ENCODE measurements at places on chromosomes 2 and 18.

GRCh38 chr2:235616885-235617284 is 123.0 kb downstream of the AGAP1 start:
- no peak for DNase-seq

- DNase-seq = no peak
These were observed 13.9 kb upstream of the ATL2 start for GRCh38 chr2:38390947-38391346.

DNA sequence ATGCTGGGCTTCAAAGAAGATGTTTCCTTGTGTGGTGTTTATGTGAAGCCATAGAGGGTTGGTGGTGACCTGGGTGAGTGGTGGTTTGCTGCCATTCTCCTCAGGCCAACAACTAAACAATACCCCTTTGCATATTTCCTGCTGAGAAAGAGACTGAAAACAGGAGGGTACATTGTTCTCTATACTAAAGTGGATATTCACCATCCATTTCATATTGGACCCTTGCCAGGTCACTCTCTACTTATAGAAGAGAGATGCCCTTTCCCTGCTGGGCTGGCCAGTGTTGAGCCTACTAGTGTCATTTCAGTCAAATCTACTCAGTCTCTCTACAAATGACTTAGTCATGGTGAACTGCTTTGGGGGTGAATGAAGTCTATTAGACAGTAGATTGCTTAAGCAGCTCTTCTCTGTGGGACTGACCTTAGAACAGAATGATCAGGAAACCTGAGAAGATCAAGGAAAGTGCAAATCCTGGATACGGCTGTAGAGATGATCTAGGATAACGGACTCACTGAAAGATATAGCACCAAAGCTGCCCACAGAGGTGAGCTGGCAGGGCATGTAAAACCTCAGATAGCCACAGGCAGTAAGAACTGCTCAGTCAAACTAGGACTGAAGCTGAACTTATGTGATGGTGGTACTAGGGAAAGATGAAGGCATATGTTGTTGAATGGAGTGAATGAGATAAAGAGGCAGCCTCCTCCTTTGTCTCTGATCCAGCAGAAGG is 154.9 kb downstream of the MYO3B start:
- DNase-seq = no peak

- peak; percentile 34 for DNase-seq
These were observed 167.4 kb upstream of the RAB6C start for GRCh38 chr2:129812071-129812470.

GRCh38 chr2:32772638-32773447 is 145.0 kb downstream of the TTC27 start:
- peak; percentile 41 for DNase-seq

GRCh38 chr2:84613082-84613481 is 96.8 kb downstream of the DNAH6 start:
- no peak for DNase-seq

GRCh38 chr2:27227501-27227900 is 10.3 kb downstream of the CAD start:
- no peak for DNase-seq

GRCh38 chr2:176872406-176872805 is 340.2 kb upstream of the HNRNPA3 start:
- DNase-seq = no peak

DNA sequence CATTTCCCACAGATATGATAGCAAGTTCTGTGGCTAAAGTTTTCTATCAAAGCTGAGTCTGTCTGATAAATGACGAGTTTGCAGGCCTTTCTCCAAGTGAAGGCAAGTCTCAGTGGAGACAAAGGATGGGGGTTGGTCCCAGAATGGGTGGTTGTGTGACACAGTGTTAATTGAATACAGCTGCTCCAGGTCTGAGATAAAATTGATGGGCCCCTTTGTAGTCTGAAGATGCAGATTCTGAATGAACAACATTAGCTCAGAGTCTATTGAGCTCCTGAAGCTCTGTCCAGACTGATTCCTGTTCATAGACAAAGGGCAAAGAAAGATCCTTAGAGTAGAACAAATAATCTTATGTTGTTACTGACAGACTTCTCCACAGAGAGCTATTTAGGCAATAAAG is 296.9 kb upstream of the CYRIA start:
- DNase-seq = no peak

DNA sequence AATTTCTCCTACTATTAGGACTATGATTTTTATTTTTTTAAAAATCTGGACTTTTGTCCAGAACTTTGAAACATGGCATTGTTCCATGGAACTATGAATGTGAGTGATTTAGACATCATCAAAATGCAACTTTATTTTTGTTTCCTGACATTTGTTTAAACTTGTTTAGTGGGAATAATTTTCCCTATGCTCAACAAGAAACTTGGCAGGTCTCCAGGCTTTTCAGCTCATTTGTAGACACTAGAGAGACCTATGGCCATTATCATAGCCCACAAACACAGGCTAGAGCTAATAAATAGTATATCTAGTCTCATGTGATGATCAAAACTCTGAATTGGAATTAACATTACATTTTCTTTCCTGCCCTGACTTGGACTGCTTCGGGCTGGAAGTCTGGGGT is 145.1 kb upstream of the CELF4 start:
- DNase-seq = no peak

- no peak for DNase-seq
These were observed 64.9 kb downstream of the MCFD2 start for GRCh38 chr2:46850742-46851141.

GRCh38 chr2:69353360-69353759 is 33.7 kb downstream of the GFPT1 start:
- DNase-seq = no peak

DNA sequence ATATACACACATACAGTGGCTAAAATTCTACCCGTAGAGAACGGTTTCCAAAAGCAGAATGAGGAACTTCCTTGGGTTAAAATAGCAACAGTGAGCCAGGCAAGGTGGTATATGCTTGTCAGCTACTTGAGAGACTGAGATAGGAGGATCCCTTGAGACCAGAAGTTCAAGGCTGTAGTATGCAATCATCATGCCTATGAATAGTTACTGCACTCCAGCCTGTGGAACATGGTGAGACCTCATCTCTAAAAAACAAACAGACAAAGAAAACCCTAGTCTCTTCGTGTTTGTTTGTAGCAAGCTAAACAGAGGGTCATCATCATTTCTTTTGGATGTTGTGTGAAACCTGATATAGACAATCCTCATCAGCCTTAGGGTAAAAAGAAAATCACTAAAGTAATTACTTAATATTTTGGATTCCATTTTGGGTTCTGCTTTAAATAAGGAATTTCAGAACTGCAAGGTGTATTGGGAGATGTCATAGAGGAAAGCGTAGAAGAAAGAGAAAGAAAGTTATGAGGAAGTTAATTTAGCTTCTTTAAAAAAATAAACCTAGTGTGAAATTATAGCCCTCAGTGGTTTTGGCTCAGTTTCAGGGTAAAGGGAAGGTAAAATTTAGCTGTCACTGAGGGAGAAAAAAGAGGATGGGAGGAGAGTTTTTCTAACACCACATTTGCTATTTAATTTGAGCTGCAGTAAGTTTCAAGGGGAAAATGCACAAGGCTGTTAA is 46.5 kb downstream of the PLEK start:
- no peak for DNase-seq

- no peak for DNase-seq
These were observed 1133.0 kb upstream of the LRRTM1 start for GRCh38 chr2:81437456-81438000.

GRCh38 chr18:9708057-9708433 is at the start of gene RAB31:
Gene RAB31, plus strand, starts transcription at chr18:9708301. Its CDS starts 105 bp downstream, at chr18:9708406.
- DNase-seq = peak; percentile 74

GRCh38 chr2:137179542-137179941 is 414.2 kb downstream of the THSD7B start:
- DNase-seq = no peak

DNA sequence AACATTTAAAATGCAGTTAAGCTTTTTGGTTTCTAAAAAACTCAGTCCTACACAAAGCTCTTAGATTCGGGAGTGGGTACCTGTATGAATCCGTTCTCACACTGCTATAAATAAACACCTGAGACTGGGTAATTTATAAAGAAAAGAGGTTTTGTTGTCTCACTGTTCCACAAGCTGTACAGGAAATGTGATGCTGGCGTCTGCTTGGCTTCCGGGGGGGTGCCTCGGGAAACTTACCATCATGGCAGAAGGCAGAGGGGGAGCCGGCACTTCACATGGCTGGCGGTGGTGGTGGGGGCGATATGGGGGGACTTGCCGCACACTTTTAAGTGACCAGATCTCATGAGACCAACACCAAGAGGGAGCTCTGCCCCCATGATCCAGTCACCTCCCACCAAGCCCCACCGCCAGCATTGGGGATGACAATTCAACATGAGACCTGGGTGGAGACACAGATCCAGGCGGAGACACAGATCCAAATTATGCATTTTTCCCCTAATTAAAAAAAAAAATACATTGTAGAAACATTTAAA is 222.5 kb downstream of the GBX2 start:
- no peak for DNase-seq

GRCh38 chr18:32275221-32275620 is 85.4 kb downstream of the MEP1B start:
- DNase-seq = no peak

- peak; percentile 41 for DNase-seq
These were observed 13.4 kb upstream of the CELF4 start for GRCh38 chr18:37578886-37579513.

DNA sequence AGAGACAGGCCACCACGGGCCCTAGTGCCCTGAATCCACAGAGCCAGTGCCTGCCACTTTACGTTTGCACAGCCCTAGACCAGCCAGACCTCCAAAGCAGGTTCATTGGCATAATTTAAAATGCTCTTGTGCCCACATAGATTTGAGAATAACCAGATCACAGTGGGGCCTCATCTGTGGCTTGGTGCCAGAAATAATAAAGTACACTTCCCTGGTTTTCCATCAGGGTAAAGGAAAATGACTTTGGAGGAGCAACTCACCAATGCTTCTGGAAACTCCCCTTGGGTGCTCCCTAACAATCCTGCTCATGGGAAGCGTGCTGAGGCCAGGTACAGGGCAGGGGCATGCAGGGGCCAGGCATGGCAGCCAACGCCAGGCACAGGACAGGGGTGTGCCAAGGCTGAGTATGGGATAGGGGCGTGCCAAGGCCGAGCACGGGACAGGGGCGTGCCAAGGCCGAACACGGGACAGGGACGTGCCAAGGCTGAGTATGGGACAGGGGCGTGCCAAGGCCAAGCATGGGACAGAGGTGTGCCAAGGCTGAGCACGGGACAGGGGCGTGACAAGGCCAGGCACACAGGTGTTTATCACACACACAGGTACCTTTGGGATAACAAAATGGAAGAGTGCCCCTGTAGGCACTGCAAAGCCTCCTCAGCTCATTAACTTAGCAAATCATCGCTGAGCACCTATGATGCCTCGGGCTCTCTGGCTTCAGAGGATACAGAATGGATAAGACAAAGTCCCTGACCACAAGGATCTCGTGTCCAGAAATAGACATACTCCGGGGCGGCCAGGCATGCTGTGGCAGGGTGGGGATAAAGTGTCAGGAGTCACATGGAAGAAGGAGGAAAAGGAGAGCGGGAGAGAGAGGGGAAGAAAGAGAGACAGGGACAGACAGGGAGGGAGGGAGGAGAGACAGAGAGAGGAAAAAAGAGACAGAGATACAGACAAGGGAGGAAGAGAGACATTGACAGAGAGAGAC is 334.7 kb downstream of the EIPR1 start:
- DNase-seq = no peak

- no peak for DNase-seq
These were observed 516.7 kb downstream of the LRRTM4 start for GRCh38 chr2:77005522-77005921.

DNA sequence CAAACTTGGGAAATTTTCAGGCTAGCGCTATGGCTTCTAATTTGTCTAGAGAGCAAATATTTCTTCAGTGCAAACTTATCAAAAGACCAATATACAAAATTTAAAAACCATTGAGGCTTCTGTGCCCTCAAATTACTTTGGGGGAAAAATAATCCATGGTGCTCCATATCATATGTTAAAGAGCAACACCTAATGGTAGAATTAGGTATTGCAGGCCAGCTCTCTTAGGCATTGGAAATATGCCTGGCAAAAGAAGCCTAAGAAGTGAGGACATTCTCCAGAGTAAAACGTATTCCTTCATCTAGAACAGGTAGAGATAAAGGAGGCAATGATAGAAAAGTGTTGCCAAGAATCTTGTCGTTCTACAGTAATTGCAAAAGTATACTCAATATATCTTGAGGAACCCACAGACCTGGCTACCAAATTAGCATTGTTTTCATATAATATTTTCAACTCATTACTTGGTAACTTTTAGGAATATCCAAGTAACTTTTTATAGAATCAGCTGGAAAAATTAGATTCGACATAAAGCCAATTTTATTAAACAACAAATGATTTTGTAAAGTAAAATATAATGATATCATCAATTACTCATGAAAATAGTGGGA is 401.1 kb downstream of the BCL11A start:
- DNase-seq = peak; percentile 27
